ENCODE measurements at places on chromosomes 11 and 22.
A peak's percentile ranks its signal among the peaks of the same experiment; 100 is the strongest.

DNA sequence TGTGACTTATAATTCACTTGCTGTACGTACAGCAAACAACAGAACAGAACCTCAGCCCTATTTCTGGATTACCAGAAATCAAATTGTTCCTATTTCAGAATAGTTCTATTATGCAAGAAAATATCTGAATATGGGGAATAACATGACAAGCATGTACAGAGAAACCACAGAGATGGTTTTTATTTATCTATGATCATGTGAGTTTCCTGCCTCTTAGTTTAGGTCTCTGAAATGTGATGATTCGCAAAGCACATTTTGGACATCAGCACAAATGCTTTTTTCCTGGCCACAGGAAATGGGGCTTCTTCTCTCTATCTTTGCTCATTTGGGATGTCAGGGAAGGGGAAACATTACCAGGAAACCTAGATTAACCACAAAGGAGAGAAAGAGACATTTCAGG, 266.7 kb upstream of the CTSC start:
- no peak for DNase-seq

- no peak for DNase-seq
Observed at GRCh38 chr11:105032495-105032894, 2.4 kb downstream of the CASP1 start.

GRCh38 chr11:22734628-22735345, 68.4 kb downstream of the GAS2 start:
- DNase-seq = no peak

DNA sequence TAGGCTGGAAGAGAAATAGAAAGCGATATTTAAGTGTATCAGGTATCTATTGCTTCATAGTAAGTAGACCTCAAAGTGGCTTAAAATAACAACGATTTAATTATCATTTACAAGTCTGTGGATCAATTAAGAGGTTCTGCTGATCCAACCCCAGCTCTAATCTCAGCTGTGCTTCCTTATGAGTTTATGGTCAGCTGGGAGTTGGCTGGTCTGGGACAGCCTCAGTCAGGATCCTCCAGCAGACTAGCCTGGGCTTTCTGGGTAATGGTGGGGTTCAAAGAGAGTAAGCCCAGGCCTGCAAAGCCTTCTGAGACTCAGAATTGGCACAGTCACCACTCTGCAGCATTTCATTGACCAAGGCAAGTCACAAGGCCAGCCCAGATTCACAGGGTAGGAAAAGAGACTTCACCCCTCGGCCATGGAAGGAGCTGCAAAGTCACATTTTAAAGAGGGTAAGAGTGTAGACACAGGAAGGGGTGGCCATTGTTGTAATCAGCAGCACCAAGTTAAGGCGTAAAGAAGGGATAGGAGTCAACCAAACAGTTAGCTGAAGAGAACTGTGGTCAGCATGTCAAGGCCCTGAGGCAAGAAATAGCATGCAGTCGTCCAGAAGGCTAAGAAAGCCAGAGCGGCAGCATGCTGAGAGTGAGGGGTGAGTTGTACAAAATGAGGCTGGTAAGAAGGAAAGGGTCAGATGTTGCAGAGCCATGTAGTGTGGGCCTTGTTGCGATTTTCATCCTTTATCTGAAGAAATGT, 168.2 kb downstream of the ETS1 start:
- no peak for DNase-seq

DNA sequence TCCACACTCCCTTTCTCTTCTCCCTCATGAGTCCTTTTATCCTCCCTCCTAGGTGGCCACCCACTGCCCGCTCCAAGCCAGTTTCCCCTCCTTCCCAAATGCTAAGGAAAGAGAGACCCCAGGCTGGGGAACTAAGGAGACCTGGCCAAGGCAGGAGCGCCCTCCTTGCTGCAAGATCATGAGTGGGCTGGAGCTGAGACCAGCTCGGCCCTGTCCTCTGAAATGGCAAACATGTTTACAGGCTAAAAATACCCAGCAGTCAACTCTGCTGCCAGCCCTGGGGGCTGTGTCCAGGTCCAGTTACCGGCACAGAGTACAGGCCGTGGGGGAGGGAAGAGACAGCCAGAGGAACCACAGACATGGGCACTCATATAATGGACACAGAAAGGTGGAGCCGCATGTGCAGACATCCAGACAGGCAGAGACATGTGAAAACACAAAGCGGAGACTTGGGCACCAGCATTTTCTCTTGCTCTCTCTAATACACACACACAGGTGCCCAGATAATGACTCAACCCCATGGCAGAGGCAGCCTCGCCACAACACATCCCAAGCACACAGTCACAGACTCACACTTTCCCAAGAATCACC, 1.2 kb upstream of the AHNAK start:
- no peak for DNase-seq

GRCh38 chr22:24989541-24989951, 37.0 kb downstream of the KIAA1671 start:
- DNase-seq = no peak

- DNase-seq = peak; percentile 93
Observed at GRCh38 chr11:62545437-62546243, 966 bp downstream of the AHNAK start.

- DNase-seq = no peak
Observed at GRCh38 chr11:5940748-5941147, 1.3 kb upstream of the OR56A3 start.

DNA sequence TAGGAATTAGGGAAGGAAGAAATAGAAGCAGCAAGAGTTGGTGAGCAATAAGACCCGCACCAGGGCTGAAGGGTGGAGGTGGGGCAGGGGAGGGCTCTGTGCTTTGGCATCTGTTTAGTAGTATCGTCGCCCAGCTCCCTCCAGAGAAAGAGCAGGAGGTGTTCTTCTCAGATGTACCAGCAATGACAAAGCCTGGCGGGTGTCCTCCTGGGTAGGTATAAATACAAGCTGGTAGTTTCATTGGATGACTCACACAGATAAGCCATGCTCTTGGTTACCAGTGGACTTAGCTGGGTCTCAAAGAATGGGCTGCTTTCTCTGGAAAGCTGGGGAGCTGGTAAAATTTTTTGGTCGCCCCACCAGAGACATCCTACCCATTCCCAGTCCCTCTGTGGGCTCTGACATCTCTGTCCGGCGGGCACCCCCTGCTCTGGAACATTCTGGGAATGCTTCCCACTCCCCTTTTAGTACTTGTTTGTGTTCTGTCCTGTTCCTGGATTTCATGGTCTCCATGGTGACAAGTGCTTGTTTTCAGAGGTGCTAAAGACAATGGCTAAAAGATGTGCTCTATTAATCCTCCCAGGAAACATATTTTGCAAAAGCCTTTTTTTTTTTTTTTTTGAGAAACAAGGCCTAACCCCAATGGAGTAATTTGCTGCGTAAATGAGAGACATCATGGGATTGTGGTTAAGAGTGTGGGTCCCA, 15.4 kb upstream of the TUBA8 start:
- no peak for DNase-seq

Data from Peyer's patch (tissue), 4 donors.